ENCODE measurements at places on chromosomes 12 and 14.

GRCh38 chr14:78202976-78203375, 32.8 kb downstream of the NRXN3 start:
- no peak overlapping the region for H3K4me3 ChIP-seq
- H3K4me1 ChIP-seq: no peaks in the 10 kb centered on the region
- no peak for DNase-seq
- no peak overlapping the region for H3K27ac ChIP-seq
- H3K27me3 ChIP-seq: no peaks in the 10 kb centered on the region

GRCh38 chr14:97477353-97477752, 680.2 kb downstream of the VRK1 start:
- no peak for DNase-seq
- no peaks in the 10 kb centered on the region for H3K4me1 ChIP-seq
- H3K27ac ChIP-seq: no peak overlapping the region
- no peak overlapping the region for H3K4me3 ChIP-seq
- no peaks in the 10 kb centered on the region for H3K27me3 ChIP-seq

DNA sequence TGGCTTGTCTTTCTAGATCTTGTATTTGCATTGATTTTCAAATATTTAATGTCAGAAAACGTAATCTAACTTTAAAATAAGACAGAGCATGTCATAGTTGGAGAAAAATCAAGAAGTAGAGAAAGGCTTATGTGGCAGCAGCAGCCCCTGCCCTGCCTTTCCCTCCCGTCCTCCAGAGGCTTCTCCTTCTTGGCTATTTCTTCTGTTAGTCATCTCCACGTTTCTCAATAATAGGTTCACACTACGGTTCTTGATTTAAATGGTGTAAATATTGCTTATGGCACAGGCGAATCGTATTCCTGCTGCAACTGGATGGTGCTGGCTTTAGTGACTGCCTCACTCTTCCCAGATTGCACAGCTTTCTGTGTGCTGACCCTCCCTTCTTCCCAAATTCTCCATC, 42.8 kb downstream of the SLC8B1 start:
- DNase-seq: no peak
- H3K27ac ChIP-seq: no peak overlapping the region
- no peak overlapping the region for H3K4me3 ChIP-seq
- no peaks in the 10 kb centered on the region for H3K4me1 ChIP-seq
- H3K36me3 ChIP-seq: peaks cover 35% of the 10 kb centered on the region
- H3K27me3 ChIP-seq: no peaks in the 10 kb centered on the region

DNA sequence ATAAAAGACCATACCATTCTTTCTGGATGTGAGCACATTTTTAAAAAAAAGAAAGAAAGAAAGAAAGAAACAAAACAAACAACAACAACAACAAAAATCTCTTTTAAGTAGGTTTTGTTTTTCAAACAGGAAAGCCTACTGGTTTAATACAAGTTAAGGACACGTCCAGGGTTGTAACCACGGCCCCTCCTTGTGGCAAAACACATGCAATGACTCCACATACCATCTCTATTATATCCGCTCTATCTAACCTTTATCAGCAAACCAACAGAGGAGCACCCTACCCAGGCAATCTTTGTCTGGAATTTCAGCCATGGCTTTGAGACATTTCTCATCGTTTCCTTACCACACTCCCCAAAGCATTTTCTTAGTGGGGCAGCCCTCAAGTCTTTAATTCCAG, 360.5 kb upstream of the TMPO start:
- no peak overlapping the region for H3K4me3 ChIP-seq
- no peak for DNase-seq
- no peaks in the 10 kb centered on the region for H3K36me3 ChIP-seq
- no peaks in the 10 kb centered on the region for H3K4me1 ChIP-seq

- no peaks in the 10 kb centered on the region for H3K4me1 ChIP-seq
- no peaks in the 10 kb centered on the region for H3K36me3 ChIP-seq
- no peak overlapping the region for H3K27ac ChIP-seq
- no peak overlapping the region for H3K4me3 ChIP-seq
Measured at GRCh38 chr12:108270035-108270848, 68.9 kb downstream of the CMKLR1 start.

GRCh38 chr12:127237151-127237550, 1029.8 kb upstream of the TMEM132C start:
- DNase-seq: no peak
- H3K27ac ChIP-seq: no peak overlapping the region
- H3K27me3 ChIP-seq: no peaks in the 10 kb centered on the region
- H3K4me3 ChIP-seq: no peak overlapping the region
- no peaks in the 10 kb centered on the region for H3K36me3 ChIP-seq
- no peaks in the 10 kb centered on the region for H3K4me1 ChIP-seq

DNA sequence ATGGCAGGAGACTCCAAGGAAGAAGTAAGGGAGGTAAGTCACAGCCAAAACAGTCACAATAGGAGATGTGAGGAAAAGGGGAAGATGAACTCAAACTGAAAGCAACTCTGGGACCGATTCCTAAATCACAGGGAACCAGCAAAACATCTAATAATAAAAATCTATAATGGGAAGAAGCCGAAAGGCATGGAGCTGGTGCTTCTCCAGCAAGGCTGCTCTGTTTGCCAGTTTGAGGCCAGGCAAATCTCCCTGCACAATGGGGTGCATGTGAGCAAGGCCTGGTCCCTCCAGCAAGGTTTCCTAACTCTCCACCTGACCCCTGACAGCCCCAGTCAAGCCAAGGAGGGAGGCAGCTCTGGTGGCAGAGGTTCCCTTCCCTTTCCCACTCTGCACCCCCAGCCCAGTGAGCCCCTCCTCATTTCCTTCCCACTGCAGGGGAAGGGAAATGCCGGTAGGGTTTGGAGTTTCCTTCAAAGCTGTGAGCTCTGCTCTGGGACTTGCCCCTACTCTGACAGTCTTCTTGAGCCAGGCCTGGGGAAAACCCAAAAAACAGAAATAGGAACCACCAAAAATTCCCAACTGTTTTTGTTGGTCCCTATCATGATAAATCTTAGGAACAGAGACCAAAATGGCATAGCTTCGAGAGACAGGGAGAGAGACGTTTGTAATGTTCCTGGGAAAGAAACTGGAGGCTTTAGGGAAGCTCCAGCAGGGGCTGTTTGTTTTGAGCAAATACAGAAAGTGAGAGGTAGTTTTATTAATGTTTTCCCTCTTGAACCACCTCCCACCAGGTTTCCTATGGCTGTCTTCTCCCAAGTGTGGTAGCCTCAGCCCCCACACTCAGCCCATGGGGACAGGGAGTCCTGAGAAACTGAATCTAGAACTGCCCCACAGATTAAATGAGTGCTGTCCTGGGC, 34.6 kb downstream of the FMNL3 start:
- H3K4me3 ChIP-seq: no peak overlapping the region
- H3K4me1 ChIP-seq: peaks cover 31% of the 10 kb centered on the region
- no peak for DNase-seq
- H3K27ac ChIP-seq: peak overlapping the region; percentile 94

DNA sequence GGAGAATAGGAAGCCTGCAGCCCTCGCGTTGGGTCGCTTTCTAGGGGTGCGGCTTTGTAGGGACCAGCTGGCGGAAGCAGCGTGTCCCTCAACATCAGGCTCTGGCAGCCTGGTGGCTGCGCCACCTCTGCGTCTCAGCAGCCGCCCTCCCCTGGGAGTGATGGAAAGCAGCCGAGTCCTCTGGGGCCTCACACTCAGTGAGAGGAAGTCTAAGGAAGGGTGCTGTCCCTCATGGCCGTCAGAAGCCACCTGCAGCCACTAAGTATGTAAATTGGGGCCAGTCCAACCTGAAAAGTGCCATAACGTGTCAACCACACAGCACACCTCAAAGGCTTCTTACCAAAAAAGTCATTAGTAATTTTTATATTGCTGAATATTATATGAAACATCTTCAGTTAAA, 80.3 kb downstream of the WDR20 start:
- H3K4me3 ChIP-seq: no peak overlapping the region
- H3K27ac ChIP-seq: no peak overlapping the region
- no peak for DNase-seq
- no peaks in the 10 kb centered on the region for H3K4me1 ChIP-seq
- H3K36me3 ChIP-seq: no peaks in the 10 kb centered on the region

- no peaks in the 10 kb centered on the region for H3K36me3 ChIP-seq
- H3K27me3 ChIP-seq: no peaks in the 10 kb centered on the region
- no peak overlapping the region for H3K4me3 ChIP-seq
- peaks cover 5% of the 10 kb centered on the region for H3K4me1 ChIP-seq
- no peak overlapping the region for H3K27ac ChIP-seq
Measured at GRCh38 chr12:6917491-6918231, 3.3 kb downstream of the ENO2 start.

DNA sequence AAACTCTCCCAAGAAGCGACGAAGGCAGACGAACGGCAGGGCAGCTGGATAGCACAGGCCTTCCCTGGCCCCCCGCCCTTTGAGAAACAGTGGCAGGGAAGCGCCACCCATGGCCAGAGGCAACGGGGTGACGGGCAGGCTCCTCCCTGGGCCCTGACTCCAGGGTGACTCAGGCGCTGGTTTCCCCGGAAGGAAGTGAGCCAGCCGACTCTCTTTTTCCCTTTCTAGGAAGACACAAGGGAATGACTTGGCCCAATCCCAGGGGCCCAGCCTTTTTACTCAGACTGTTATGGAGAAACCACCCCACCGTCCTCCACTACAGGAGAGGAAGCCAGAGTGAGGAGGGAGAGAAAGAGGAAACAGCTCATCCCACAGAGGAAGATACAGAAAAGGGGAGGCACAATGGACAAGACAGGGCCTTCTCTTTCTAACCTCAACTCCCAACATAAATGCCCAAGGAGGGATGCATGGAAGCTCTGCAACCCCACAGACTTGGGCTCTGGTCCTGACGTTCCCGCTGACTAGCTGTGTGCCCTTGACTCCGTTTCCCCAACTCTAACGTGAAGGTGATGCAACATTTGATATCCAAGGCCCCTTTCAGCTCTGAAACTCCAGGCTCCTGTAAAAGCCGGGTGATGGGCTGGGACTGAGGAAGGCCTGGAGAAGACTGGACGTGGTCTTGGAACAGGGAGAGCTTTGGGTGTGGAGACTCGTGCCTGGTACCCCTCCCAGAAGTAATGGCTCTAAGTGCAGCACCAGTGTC, 27.9 kb downstream of the ACTN1 start:
- peak overlapping the region; percentile 45 for H3K4me3 ChIP-seq
- no peaks in the 10 kb centered on the region for H3K36me3 ChIP-seq
- H3K27ac ChIP-seq: peak overlapping the region; percentile 84
- peaks cover 75% of the 10 kb centered on the region for H3K4me1 ChIP-seq

- no peaks in the 10 kb centered on the region for H3K4me1 ChIP-seq
- DNase-seq: no peak
- no peaks in the 10 kb centered on the region for H3K27me3 ChIP-seq
- H3K27ac ChIP-seq: no peak overlapping the region
Measured at GRCh38 chr12:114990381-114990780, 306.4 kb upstream of the TBX3 start.

- no peaks in the 10 kb centered on the region for H3K36me3 ChIP-seq
- H3K4me3 ChIP-seq: no peak overlapping the region
- no peak for DNase-seq
- no peaks in the 10 kb centered on the region for H3K4me1 ChIP-seq
- H3K27me3 ChIP-seq: no peaks in the 10 kb centered on the region
Measured at GRCh38 chr12:29088611-29089219, 60.4 kb upstream of the FAR2 start.

DNA sequence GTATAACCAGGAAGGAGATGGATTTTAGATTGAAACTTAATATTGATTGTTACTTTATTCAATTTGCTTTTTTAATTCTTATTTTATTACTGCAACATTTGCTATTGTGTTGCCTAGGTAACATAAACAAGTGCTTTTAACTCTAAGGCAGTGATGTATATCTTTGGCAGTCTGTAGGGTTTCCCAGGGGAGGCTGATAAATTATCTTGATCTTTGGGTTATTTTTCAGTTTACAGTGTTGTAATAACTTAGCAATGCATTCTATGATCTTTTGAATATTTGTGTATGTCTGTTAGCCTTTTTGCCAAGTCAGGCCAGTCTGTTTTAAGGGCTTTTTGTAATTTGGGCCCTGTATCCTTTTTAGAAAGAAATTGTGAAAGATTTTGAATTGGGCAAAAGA, 7.8 kb upstream of the DTD2 start:
- no peak for DNase-seq
- H3K27me3 ChIP-seq: no peaks in the 10 kb centered on the region
- H3K27ac ChIP-seq: no peak overlapping the region
- H3K4me3 ChIP-seq: no peak overlapping the region
- no peaks in the 10 kb centered on the region for H3K36me3 ChIP-seq

- no peak overlapping the region for H3K4me3 ChIP-seq
- H3K4me1 ChIP-seq: no peaks in the 10 kb centered on the region
- no peaks in the 10 kb centered on the region for H3K27me3 ChIP-seq
- no peak overlapping the region for H3K27ac ChIP-seq
- DNase-seq: no peak
- H3K36me3 ChIP-seq: no peaks in the 10 kb centered on the region
Measured at GRCh38 chr14:50366589-50366988, 30.1 kb downstream of the CDKL1 start.

- no peaks in the 10 kb centered on the region for H3K36me3 ChIP-seq
- H3K4me1 ChIP-seq: no peaks in the 10 kb centered on the region
- no peak overlapping the region for H3K27ac ChIP-seq
Measured at GRCh38 chr12:48423171-48423570, 49.2 kb upstream of the ANP32D start.

DNA sequence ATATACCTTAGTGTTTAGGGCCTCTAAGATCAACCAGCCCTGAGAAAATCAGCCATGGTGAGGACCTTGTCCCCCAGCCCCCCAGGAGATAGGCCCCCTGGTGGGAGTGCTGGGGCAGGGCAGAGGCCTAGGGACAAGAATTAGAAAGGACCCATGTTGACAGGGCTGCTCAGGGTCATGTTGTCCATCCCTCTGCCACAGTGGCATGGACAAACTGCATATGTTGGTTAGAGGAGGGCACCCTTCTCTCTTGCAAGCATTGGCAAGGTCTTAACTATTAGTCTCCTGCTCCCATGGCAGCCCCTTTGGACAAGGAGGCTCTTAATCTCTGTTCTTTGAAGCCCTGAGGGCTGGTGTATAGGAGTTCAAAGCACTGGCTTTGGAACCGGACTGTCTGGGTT, 755 bp upstream of the PTPN6 start:
- no peaks in the 10 kb centered on the region for H3K36me3 ChIP-seq
- H3K27ac ChIP-seq: no peak overlapping the region
- peaks cover 7% of the 10 kb centered on the region for H3K4me1 ChIP-seq
- DNase-seq: no peak
- H3K27me3 ChIP-seq: no peaks in the 10 kb centered on the region

- H3K27ac ChIP-seq: no peak overlapping the region
- no peaks in the 10 kb centered on the region for H3K36me3 ChIP-seq
- no peak overlapping the region for H3K4me3 ChIP-seq
- H3K4me1 ChIP-seq: no peaks in the 10 kb centered on the region
- no peak for DNase-seq
- H3K27me3 ChIP-seq: no peaks in the 10 kb centered on the region
Measured at GRCh38 chr12:40793471-40793870, 101.2 kb downstream of the CNTN1 start.
